ENCODE measurements at places on chromosomes 6 and 20.

GRCh38 chr6:28643017-28643740 lies 117.5 kb downstream of the GPX5 start:
- peak; percentile 59 for DNase-seq

DNA sequence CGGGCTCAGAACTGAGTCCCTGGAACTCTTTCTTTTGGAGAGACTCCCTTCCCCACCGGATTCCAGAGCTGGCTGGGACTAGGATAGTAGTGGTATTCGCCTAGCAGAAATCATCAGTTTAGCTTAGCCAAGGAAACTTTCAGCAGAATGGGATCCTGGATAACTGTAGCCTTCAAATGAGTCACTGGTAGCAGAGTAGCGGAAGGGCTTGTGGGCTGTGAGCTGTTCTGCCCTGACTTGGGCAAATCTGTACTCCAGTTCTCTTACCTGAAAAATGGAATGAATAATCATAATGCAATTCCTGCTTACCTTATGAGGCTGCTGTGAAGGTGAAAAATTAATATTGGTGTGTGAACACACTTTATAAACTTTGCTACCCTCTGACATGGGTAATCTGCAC lies 244.3 kb upstream of the CHD6 start:
- DNase-seq = no peak

GRCh38 chr6:75934643-75935472 lies 137.6 kb downstream of the IMPG1 start:
- DNase-seq = peak; percentile 63

DNA sequence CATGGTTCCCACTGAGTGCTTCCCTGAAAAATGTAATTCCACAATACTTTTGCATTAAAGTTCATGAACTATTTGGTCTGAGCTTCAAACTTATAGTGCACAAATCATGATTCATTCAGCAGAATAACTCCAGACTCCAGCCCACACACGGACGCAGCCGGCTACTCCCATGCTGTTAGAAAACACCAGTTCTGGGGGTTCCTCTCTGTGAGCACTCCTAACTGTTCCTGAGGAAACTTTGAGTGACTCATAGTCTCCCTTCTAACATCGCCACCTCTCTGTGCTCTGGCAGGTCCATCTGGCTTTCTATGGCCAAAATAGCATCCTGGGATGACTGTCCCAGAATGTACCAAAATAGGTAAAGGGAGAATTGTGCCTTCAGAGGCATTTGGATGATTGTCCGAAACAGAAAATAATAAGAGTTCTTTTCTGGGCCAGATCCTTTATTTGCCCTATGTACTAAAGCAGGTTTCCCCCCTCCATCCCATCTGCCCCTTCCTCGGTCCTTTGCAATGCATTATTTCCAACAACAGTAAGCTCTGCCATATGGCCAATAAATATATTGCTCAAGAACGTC lies 32.3 kb upstream of the LY86 start:
- no peak for DNase-seq

DNA sequence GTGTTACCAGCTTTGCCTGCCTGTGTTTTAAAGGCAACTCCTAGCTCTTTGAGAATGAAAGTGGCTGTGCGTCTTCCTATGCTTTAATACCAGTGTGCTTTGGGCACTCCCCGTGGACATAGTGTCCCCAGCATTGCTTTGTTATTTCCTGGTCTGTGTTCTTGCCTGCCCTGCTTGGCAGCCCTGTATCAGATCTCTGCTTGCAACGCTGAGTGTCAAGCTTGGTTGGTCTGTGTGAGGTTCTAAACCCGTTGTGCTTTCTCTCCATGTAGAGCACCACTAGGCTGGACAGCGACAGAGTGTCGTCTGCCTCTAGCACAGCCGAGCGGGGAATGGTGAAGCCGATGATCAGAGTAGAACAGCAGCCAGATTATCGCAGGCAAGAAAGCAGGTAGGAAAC lies 80.2 kb downstream of the AFDN start:
- no peak for DNase-seq

- no peak for DNase-seq
These were observed 43.1 kb downstream of the UST start for GRCh38 chr6:148789948-148790347.

- no peak for DNase-seq
These were observed 6.5 kb upstream of the KIAA1586 start for GRCh38 chr6:57040011-57040410.

DNA sequence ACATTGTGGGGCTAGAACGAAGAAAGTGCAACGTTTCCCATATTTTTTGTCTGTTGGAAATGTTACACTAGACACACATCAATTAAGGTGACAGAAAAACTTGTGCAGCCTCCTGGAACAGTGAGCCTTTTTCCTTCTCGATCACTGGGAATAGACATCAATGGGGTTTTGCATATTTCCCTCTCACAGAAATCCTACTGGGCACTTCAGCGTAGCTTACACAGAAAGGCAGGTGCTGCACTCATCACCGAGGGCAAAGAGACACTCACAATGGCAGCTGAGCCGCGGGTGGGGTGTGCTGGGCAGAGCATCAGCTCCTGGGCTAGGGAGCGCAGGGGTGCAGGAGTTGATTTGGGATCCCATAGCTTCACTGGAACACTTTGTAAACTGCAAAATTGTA lies 64.5 kb downstream of the THBS2 start:
- DNase-seq = no peak

DNA sequence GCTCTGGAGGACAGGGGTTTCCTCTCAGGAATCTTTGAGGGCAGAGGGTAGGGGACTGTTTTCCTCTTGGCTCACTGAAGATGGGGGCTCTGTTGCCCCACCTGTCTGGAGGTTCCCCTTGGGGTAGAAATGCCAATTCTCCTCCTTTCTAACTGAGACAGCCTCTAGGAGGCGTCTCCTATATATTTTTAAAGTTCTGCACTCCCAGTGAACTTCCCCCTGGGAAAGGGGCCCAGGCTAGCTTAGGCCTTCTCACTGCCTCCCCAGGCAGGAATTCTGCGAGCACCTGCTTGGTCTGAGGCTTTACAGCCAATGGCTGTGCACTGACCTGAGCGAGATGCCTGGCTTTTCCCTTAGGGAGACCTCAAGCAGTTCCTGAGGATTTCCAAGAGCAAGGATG lies 24.8 kb upstream of the SRF start:
- no peak for DNase-seq

DNA sequence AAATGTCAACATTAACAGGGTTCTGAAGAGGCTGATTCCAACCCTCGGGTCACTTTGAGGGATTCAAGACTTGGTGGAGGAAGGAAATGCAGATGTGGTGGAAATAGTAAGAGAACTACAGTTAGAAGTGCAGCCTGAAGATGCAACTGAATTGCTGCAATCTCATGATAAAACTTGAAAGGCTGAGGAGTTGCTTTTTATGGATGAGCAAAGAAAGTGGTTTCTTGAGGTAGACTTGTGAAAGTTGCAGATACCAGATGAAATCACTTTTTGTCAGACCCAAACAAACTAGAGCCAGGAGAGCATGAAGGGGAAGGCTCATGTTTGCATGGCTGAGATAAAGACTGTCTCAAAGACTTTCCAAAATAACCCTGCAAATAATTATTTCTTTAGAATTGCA lies 16.2 kb downstream of the ANKRD6 start:
- no peak for DNase-seq

GRCh38 chr6:7805078-7805849 lies 79.4 kb downstream of the BMP6 start:
- no peak for DNase-seq

DNA sequence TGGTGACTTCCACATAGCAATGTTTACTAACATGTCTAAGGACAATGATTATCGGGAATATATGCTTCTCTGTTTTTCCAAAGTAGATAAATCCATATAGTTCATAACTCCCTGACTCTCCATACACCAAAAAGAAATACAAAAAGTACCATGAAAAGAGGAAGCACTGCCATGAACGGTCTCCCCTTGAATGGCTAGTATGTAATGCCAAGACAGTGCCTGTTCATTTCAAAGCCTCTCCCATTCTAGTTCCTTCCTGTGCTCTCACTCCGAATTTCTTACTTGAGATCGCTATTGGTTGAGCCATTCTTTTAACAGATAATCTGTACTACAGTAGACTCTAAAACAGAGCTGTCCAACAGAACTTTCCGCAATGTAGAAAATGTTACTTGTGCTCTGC lies 54.8 kb upstream of the EDN1 start:
- no peak for DNase-seq

DNA sequence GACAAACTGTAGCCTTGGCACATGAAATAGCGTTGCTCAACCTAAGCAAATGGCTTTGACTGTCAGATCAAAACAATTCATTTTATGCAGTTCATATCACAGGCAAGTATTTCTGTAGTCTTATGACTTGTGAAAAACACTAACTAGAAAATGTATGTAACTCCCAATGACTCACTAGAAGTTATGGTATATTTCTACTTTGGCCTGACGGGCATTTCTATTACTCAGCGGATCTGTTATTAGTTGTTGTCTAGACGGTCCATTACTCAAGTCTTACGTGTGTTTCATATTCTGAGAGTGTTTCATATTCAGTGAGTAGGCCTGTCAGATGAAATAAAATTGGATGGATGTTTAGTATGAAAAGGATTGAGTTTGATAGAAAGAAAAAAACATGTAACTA lies 880.9 kb downstream of the PRIM2 start:
- no peak for DNase-seq

DNA sequence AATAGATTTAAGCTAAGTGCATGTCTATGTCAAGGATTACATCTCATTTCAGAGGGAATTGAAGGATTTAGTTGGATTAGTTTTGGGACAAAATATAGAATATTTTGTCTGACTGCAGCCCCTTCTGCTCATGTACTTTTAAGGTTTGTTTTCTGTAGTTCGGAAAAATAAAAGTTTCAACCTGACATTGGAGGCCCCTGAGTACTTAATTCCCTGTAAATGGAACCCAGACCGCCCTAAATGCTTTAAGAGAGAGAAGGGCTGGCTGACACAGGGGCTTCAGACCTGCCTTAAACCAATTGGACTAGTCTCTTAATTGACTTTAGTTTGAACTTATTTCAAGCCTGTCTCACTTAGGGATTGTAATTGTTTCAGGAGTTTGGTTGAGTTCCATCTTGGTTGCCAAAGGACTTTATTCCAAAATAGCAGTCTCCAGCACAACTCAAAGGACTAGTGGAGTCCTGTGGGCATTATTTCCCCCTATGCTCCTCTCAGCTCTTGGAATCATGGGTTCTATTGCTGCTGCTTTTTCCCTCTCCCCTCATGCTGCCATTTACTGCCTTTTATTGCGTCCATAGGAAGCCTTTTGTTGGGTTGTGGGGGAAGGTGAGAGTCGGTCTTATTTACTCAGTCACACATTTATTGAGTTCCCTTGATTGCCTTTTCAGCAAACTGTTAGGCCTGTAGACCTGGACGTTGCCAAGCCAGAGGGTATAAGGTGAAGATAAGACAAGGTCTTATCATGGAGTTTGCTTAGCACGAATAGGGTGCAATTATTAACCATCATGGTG lies 14.5 kb downstream of the BRD2 start:
- no peak for DNase-seq

- DNase-seq = no peak
These were observed 27.5 kb downstream of the PXDC1 start for GRCh38 chr6:3723966-3724365.

DNA sequence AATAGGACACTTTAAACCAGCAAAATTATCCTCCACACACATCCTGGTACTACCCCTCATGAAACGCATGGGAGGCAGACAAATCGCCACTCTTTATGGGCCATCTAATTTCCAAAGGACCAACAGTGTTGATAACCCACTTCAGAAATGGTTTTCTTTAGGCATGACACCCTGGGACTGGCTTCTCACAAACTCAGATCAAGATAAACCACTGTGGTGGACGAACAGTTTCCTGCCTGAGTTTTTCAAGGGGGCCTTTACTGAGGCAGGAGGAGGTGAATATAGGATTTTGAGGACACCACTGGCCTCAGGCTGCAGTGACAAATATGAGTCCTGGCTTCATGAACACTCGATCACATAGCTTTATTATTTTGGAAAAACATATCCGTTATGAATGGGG lies 26.0 kb downstream of the TRAM2 start:
- no peak for DNase-seq

DNA sequence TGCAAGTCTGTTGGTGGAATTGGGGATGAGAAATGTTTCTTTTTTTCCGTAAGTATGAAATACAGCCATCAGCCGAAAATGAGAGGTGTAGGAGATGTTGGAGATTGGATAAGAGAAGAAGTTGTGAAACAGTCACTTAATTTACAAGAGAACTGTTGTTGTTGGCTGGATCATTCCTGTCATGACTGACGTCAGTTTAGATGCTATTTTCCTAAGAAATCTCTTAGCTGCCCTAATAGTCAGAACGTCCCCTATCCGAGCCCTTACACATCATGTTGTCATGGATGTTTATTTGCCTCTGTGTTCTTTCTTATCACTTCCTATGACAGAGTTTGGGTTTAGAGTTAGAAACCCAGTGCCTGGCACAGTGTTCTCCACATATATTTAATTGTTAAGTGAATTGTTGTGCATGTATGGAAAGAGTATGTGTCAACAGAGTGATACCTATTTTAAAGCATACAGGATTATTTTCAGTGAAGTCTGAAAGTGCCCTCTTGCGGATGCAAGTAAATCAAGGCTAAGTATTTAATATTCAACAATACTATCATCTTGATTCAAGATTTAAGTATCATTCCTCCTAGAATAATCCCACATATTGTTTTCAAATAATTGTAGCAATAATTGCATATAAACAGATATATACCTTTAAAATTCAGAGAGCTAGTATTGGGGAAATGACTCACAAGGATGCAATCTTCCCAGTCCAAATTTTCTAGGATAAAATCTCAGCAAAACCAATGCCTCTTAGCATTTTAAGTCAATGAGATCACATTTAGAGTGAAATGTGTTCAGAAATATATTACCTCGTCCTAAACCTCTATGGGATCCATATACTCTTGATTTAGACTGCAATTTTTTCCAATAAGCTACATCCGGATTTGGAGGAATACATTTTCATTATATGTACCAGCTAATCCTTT lies 309.9 kb upstream of the NOX3 start:
- no peak for DNase-seq

DNA sequence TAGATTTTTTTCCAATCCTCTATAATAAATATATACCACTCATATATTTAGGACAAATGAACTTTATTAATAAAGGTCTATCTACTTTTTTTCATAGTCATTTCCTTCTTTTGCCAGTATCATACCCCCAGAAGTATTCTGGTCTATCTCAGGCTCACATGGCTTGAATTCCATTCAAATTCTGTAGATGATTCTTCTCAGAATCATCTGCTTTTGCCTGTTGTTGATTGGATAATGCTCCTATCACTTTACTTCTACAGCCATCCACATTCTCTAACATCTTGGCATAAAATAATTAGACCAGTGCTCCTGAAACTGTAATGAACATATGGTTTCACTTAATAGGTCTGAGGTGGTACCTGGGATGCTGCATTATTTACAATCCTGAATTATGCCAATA lies 121.2 kb downstream of the GFRAL start:
- DNase-seq = no peak

DNA sequence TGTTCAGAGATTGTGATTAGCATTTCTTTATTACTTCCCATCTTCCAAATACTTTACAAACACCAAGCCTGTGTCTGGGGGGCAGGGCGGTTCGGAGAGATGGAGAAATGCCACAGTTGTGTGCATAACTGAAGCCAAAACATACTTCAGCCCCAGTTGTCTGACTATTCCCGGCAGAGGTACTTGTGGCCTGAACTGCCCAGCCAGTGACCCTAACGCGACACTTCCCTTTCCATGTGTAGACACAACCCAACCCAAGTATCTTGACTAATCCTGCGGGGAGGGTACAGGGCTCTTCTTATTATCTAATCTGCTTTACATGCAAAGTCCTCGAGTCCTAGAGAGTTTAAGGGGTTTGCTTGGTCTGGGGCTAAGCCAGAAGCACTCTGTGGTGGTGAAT lies 46.2 kb downstream of the ISM1 start:
- no peak for DNase-seq

Measured in stimulated activated effector memory CD8-positive, alpha-beta T cell treated with anti-CD3 and anti-CD28 coated beads, Interleukin-12 subunit alpha, Interleukin-12 subunit beta, amount 100 ng/mL, for 72 hours (primary cell).